A549 treated with CORT108297 at 1 μM for 4 hours (cell line): ENCODE measurements at places on chromosomes 2 and 18. TPM values are rescaled to one million over a fixed set of nuclear protein-coding genes. Genes with fewer than 3 reads are reported as not detected.

AFTPH gene
- total RNA-seq, result 22.8 to 26.9 TPM (median 24.0 TPM) in 5 replicates

TCF7L1 gene
- total RNA-seq, result 6.7 to 9.5 TPM (median 9.2 TPM) in 5 replicates

TTC27 gene
- 22.6 to 30.7 TPM (median 23.7 TPM) in 5 replicates for total RNA-seq

C2orf69 gene
- total RNA-seq, result 6.6 to 8.6 TPM (median 8.4 TPM) in 5 replicates

PARD3B gene
- total RNA-seq, result 0.77 to 1.1 TPM (median 0.93 TPM) in 5 replicates

GKN1 gene
- total RNA-seq, result 0.60 to 1.1 TPM (median 0.68 TPM) in 5 replicates

DSG1 gene
- total RNA-seq, result not detected in 5 replicates
